ENCODE measurements at places on chromosomes 7 and 10.

DNA sequence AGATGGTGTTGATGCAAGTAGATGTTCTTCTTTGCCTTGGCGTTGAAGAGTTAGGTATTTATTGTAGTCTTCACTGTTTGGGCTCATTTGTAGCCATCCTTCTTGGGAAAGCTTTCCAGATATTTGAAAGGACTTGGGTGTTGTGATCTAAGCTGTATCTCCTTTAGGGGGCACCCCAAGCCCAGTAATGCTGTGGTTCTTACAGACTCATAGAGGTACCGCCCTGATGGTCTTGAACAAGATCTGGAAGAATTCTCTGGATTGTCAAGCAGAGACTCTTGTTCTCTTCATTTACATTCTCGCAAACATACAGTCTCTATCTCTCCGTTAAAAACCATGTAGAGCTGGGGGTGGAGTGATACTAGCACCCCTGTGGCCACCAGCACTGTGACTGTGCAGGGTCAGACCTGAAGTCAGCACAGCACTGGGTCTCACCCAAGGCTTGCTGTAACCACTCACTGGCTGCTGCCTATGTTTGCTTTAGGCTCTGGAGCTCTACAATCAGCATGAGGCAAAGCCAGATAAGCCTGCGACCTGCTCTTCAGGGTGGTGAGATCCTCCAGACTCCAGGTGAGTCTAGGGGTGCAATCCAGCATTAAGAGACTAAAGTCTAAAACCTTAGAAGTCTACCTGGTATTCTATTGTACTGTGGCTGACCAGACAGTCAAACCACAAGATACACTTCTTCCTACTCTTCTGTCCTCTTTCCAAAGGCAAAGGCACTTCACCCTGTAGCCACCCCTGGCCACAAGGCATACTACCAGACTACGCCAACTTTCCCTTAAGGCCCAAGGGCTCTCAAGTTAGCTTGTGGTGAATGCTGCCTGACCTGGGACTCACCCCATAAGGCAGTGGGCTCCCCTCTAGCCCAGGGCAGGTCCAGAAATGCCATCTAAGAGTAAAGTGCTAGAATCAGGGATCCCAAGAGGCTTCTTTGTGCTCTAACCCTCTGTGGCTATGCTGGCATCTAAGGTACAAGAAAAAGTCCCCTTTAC lies 209.7 kb upstream of the TMEM196 start:
- no peak for DNase-seq

DNA sequence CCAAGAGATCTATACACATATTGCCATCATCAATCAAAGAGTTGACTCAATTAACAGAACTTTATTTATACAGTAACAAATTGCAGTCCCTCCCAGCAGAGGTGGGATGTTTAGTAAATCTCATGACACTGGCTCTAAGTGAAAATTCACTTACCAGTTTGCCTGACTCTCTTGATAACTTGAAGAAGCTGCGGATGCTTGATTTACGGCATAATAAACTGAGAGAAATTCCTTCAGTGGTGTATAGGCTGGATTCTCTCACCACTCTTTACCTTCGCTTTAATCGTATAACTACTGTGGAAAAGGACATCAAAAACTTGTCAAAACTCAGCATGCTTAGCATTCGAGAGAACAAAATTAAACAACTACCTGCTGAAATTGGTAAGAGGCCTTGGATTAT lies 45.3 kb downstream of the SHOC2 start:
- DNase-seq: no peak

DNA sequence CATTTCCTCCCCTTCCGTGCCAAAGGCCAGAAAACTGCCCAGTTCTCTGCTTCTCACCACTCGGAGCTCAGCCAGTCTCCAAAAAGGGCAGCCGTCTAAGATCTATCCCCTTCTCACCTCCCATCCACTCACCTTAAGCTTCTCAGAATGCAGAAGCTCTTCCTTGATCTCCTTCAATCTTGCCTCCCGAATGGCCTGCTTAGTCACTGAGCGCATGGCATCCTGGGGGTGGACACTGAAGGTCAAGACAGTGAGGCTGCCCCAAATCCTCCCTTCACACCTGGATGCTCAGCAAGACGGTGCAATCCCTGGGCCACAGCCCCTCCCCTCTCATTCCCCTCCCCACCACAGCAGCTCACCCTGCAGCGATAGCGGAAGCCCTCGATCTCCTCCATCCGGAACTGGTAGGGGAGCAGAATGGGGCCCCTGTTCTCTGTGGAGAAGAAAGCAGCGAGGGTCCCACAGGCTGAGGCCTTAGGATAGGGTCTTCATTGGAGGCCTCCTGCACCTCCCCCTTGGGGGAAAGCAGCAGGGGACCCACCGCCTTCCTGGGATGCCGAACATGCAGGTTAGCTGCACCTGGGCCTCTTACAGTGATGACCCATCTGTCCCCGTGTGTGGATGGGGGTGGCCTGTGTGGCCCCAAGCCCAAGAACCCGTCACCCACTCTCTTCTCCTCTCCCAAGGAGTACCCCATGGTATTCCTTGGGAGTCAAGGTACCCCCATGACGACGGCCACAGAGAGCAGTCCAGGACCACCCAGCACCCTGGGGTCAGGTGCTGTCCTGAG lies 4.7 kb downstream of the DDX56 start:
- no peak for DNase-seq

- no peak for DNase-seq
Observed at GRCh38 chr7:43757073-43757720, 1.3 kb upstream of the BLVRA start.

DNA sequence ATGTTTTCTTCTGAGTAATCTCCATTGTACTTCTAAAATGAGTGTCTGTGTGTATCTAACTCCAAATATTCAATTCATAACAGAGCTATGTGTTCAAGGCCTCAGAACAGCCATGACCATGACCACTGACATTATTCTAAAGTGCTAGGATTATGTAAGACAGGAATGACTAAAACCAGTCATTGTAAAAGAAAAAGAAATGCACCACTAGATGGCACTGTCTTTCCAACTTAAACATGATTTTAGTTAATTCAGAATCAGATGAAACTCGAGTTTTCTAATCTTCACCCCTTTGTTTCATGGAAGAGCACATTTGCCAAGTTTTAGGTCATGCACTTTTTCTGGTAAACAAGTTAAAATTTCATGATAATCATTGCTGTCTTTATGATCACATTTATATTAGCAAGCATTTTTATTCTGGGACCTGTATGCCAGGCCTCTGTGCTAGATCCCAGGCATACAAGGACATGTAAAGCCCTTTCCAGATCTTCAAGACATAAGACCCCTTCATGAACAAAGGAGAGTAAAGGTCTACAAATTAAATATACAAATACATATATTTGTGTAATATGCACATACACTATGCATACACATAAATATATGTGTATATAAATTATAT lies 26.1 kb upstream of the RSU1 start:
- DNase-seq: no peak

DNA sequence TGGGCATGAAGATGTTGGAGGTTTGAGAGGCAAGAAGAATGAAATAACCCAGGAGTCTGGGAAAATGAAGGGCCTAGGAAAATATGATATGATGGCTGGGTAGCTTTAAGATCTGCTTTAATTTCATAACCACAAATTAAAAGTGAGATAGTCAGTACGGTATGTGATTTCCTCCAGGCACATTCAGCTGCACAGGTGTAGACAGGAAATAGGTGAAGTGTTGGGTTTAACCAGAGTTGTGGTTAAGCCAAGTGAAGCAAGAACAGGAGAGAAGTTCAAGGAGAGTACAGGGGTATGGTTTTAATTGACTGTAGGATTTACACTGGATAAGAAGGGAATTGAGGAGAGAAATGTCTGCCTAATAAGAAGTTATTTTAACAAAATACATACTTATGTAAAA lies 2.6 kb downstream of the PNLIPRP3 start:
- no peak for DNase-seq
